Kidney (tissue), 22 donors: ENCODE measurements at places on chromosomes 3 and 15.

- no peak for DNase-seq
These were observed 129.6 kb downstream of the CHSY1 start for GRCh38 chr15:101122266-101122665.

DNA sequence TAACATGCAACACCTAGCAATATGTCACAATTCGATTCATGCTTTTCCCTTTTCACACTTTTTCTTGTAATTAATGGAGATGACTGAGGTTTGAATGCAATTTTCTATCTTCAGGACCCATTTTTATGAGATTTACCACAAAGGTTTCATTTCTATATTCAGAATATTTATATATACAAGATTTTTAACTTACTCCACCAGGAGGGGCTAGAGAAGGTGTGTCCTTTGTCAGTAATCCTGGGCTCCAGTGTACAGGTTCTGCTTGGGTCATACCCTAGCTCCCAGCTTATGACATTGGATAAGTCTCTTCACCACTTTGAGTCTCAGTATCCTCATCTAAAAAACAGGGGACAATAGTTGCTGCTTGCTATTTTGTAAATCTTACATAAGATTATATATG is 95.7 kb upstream of the SLC24A5 start:
- no peak for DNase-seq

DNA sequence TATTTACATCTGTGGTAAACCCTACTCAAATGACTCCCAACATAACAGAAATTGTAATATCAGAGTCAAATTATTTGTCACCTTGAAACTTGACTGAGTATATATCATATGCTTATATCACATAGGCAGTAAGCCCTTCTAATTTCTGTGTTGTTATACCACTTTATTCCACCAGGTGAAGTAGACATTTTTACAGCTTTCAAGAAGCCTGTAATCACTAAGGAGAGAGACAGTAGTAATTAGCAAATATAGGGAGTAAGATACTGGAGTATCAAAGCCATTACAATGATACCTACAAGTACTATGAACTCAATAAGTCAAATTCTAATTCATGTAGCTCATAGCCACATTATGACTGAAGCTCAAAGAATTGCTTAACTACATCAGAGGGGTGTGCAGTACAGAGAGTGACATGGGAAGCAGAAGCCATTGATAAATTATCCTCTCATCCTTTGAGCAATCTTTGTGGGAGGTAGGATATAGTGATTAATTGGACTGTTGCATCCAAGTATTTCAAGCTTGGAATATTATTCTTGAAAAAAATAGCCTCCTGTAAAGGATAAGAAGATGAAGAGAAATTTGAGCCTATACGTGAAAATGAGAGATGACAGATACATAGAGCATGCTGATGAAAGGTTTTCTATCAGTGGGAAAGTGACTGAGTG is 1005.9 kb downstream of the ZPLD1 start:
- DNase-seq: no peak

DNA sequence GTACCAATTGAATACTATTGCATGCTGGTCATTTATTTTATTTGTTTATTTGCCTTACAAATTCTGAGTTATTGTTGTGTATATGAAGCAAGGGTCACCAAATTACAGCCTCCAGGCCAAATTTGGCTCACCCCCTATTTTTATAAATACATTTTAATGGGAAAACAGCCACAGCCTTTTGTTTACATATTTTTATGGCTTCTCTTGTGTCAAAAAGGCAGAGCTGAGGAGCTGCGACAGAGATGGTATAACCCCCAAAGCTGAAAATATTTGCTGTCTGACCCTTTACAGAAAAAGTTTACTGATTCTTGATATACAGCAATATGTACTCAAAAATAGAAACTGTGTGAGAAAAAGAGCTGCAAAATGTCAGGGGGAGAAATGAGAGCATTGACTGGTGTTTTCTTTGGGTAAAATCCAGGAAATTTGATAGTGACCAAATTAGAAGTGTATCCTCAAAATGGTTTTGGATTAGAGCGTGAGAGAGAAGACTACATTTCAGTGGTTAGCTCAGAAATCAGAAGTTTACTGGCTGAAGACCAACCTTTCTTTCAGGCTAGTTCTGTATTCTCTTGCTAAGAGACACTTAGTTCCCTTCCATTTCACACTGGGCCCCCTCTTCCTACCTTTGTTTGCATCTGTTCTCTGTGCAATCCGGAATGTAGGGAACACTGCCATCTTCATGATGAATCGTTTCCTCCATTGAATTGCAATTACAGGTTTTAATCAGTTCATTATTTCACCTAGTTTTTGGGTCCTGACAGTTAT is 757.8 kb downstream of the AGBL1 start:
- peak; percentile 54 for DNase-seq

- DNase-seq: no peak
These were observed 77.5 kb downstream of the PLD1 start for GRCh38 chr3:171732756-171733155.

- DNase-seq: no peak
These were observed 184.3 kb downstream of the PLCH1 start for GRCh38 chr3:155560594-155560993.

DNA sequence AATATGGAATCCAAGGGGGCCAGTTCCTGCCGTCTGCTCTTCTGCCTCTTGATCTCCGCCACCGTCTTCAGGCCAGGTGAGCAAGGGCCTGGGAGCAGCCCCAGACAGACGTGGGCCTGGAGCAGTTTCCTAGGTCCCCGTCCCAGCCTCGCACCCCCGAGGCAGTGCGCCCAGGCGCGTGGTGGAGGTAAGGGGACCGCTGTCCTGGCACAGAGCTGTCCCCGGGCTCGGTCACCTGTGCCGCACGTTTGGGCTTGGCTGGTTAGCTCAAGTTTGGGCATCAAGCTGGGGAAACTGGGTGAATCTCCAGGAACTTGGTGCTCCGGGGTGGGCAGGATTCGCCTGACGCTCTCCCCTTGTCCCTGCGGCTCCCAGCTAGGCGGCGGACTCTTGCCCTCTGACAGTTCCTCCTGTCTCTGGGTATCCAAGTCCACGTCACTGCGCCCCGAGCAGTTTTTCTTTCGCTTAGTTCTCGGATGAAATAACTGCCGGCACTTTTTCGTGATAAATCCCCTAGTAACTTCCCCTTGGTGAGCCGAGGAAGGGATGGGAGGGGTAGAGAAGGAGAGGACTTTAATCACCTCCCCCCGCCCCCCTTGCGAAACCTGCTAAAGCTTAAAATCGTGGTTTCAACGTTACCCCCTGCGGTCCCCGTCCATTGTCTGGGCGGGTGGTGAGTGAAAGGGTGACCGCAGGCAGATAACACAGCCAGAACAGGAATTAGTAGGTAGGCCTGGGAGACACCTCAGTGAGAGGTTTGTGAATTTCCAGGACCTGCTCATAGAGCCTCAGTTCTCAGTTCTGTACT is 901 bp downstream of the ALCAM start:
- peak; percentile 86 for DNase-seq

DNA sequence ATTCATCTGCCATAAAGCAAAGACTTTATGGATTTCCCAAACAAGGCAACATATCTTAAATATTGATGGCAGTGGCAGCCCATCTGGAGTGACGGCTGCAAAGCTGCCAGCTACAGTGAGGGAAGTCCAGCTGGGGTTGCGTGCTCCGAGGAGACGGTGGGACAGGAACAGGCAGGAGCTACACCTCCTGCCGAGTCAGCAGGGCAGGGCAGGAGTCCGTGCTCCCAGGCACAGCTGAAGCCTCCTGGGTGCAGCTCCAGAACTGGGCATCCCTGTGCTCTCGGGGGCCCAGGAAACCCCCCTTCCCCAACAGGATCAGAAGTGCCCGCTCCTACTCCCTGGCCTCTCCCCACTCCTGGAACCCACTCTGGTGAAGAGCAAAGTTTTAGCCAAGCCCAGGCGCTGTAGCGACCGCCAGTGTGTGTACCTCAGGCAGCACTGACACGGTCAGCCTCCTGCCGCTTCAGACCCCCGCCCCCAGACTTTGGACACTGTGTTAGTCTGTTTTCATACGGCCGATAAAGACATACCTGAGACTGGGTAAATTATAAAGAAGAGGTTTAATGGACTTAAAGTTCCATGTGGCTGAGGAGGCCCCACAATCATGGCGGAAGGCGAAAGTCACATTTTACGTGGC is 556.4 kb upstream of the CCDC54 start:
- DNase-seq: no peak

DNA sequence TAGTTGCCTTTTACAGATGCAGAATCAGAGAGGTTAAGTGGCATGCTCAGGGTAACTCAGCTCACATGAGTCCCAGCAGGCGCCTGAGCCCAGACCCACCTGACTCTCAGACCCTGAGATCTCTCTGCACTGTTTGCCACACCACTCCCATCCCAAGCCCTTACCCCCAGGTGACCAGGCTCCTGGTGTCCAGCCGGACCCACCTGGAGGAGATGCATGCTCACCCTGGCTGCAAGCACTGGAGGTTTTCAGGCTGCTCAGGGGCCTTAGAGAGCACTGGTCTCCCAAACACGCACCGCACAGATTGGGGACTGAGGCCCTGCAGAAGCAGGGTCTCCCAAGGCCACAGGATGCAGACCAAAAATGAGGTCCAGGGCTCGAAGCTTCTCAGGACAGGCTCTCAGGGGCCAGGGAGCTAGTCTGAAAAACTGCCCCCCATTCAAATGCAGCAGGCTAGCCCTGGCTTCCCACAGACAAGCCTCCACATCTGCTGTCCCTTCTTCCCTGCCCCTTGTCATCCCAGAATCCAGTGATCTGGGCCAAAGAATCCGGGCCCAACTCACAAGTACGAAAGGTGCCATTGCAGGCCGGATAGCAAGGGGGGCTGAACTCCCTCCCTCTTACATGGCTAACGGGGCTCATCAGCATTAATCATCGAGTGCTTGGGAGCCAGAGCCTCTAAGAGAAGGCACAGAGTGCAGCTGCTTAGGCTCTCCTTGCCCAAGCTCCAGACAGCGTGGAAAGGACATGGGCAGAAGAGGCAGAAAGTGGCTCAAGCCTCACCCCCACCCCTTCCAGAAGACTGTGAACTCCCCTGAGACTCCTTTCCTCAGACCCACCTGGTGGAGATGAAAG is 90.2 kb upstream of the PRR20G start:
- no peak for DNase-seq

GRCh38 chr3:59978979-59979378 is 929.2 kb upstream of the CFAP20DC start:
- DNase-seq: no peak

DNA sequence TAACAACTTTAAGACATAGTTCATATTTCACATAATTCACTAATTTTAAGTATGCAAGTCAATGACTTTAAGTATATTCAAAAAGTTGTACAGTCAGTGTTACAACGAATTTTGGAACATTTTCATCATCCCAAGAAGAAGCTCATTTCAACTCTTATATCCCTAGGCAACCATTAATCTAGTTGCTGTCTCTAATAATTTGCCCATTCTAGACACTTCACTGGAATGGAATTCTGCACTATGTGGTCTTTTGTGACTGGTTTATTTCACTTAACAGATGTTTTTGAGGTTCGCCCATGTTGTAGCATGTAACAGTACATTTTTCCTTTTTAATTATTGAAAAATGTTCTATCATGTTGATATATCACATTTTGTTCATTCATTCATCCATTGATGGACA is 104.2 kb upstream of the SPRED1 start:
- DNase-seq: no peak

- no peak for DNase-seq
These were observed 83.6 kb upstream of the TSEN2 start for GRCh38 chr3:12400616-12401194.

DNA sequence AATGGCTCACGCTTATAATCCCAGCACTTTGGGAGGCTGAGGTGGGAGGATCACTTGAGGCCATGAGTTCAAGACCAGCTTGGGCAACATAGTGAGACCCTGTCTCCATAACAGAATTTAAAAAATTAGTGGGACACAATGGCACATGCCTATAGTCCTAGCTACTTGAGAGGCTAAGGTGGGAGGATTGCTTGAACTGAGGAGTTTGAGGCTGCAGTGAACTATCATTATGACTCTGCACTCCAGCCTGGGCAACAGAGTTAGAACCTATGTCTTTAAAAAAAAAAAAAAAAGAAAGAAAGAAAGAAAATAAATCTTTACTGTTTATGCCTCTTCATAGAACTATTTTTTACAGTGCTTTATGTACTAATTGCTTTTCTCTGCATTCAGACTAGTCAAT is 84.6 kb upstream of the LMOD3 start:
- no peak for DNase-seq

- no peak for DNase-seq
These were observed 9.4 kb downstream of the ZSCAN29 start for GRCh38 chr15:43361313-43361903.

DNA sequence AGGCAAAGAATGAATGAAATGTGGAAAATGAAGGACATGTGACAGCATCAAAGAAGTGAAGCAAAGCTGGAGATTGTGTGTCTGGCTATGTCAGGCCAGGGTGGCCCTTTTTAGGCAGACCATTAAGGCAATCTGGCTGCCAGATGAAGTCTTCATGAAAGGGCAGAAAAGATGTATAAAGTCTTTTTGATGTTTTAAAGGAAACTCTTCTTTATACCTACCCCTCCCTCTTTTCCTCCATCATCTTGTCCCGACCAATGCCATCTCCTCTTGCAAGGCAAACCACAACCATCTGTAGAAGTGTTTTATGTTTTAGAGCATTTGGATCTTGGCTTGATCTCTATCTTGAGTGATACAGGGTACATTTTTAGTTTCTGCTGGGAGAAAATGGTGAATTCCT is 259.2 kb downstream of the LSAMP start:
- DNase-seq: no peak

GRCh38 chr3:156582532-156583183 is 27.7 kb upstream of the SSR3 start:
- DNase-seq: no peak

DNA sequence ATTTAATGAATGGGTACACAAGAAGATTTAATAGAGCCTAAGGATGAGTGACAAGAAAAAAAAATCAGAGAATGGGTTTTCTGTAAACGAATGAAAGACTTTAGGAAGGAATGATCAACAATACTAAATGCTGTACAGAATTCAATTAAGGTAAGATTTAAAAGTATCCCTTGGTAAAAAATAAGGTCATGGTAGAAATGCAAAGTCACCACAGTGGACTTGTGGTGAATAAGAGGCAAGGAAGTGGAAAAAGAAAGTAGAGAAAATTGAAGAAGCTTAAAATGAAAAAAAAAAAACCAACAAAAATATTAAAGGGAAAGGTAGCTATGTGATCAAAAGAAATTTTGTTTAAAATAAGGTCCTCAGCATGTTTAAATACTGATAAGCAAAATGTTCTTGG is 82.4 kb downstream of the PLSCR2 start:
- no peak for DNase-seq

- DNase-seq: peak; percentile 75
These were observed 160.8 kb upstream of the TLE3 start for GRCh38 chr15:70258369-70259027.

- no peak for DNase-seq
These were observed 9.2 kb upstream of the MCCC1 start for GRCh38 chr3:183108470-183108869.

DNA sequence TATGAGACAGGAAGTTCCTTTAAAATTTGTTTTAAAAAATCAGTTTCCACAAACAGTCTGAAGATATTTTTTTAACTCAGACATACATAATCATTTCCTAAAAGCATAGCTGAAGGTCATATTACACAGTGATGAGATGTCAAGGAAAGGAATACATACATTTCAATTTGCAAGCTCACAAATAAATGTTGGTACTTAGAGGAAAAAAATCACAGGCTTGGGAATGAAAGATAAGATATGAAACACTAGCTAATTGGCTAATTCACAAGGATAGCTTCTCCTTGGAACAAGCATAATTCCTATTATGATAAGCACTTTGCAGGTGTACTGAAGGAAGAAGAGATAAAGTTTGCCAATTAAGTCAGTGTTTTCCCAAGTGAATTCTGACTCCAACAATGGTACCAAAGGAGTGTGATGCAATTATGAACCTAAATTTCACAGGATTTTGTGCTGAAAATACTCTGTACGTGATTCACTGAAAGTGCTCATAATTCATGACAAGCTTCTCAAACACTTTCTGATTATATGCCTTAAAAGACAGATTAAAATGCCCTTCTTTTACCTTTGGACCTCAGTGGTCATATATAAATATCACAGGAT is 112.4 kb downstream of the FRMD5 start:
- no peak for DNase-seq
